KG1 (cell line): ENCODE measurements at places on chromosomes 2 and 18.

GRCh38 chr2:11220445-11220844 lies 65.2 kb downstream of the SLC66A3 start:
- DNase-seq, result no peak

DNA sequence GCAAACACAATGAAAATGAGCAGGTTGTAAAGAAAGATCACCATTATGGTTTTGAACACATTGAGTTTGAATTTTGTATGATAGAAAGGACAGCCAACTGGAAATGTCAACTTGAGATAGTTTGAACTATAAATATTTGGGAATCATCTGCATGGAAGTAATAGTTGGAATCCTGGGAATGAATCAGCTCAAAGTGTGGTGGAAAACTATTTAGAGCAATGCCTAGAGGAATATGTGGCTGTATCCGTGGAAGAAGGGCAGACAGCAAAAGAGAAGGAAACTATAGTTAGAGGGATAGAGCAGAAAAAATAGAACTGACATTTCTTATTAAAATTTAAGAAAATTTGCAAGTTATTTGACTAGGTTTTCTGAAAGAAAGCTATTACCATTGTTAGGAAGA lies 112.5 kb upstream of the OTX1 start:
- no peak for DNase-seq

GRCh38 chr2:101521487-101521886 lies 46.6 kb upstream of the RFX8 start:
- DNase-seq, result no peak

- DNase-seq, result no peak
Measured at GRCh38 chr2:208300847-208301618, 35.0 kb downstream of the PIKFYVE start.

GRCh38 chr2:85698184-85698879 lies 4.2 kb downstream of the GNLY start:
- no peak for DNase-seq
